Muscle of arm (tissue), 14 donors: ENCODE measurements at places on chromosomes 12 and 14.
A peak's percentile ranks its signal among the peaks of the same experiment; 100 is the strongest.

DNA sequence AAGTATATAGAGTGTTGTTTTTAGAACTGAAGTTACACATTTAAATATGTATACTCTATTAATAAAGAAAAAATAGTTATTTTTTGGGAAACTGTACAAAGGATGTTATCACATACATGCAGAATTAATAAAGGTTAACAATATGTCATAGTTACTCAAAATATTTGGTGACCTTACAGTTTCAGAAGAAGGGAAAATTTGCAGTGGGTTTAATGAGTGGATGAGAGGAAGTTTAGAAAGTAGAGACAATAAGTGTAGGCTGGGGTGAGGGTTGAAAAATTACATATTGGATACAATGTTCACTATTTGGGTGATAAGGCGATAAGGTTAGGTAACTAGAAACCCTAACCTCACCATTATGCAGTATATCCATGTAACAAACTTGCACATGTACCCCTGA is 13.5 kb downstream of the WNK1 start:
- DNase-seq = no peak

- DNase-seq = no peak
Measured at GRCh38 chr12:87827638-87828264, 201.4 kb downstream of the C12orf50 start.

- no peak for DNase-seq
Measured at GRCh38 chr12:130826151-130826801, 12.8 kb downstream of the STX2 start.

DNA sequence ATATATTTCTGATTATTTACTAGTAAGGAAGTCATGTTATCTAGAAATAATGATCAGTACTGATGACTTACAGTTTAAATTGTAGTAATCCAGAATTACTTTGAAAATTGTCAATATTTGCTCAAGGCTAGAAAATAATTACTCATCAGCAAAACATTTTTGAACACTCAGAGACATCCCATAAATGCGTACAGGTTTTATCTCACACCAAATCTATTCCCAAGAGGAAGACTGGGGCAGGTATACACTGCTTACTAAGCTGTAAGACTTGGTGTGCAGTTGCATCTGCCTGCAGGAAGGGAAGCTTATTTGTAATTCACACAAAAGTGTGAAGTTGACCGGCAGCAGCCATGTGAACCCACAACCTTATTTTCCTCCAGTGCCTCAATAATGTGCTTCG is 146.4 kb downstream of the CCER1 start:
- no peak for DNase-seq

DNA sequence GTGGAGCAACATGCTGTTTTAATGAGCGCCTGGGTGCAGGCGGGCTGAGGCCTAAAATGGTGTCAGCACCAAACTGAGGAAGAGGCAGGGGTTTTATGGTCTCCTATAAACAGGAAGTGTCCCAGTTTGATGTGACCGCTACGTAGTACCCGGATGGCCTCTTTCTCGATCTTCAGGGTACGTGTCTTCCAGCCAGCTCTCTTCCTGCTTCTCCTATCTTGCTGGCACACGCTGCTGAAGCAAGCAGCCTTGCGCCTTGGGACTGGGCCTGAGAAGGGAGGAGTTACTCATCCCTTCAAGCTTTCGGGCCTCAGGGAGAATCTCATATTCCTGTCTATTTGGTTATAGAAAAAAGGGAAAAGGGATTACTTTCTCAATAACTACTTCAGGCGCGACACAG is 28.2 kb upstream of the RNASE1 start:
- no peak for DNase-seq

GRCh38 chr14:69501423-69501838 is 16.9 kb downstream of the PLEKHD1 start:
- DNase-seq = peak; percentile 54

DNA sequence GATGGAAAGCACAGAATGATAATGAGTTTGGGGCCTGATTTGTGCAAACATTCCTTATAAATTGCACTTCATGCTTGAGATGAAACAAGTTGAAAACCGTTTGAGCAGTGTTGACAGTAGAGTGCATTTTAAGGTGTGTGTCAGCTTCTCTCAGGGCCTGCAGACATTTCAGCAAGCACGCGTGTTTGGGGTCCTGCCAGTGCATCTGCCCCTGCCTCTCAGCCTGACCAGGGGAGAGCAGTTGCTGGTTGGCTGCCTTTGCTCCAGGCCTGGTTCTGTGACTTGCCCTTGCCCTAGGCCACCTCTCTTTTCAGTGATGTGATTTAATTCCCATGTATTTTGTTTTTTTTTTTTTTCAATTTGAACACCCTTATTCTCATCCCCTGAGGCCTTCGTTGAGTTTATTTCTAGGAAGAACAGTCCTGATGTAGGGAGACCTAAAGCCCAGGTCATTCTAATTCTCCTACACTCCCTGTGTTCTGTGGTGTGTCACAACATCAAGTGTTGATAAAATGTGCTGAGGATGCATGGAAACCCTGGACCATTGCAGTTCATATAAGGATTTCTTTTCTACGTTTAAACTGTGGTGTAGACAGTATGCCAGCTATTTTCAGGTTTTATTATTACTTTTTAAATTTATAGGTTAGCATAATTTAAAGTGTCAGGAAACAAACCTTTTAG is 40.1 kb upstream of the AMN start:
- DNase-seq = peak; percentile 28

DNA sequence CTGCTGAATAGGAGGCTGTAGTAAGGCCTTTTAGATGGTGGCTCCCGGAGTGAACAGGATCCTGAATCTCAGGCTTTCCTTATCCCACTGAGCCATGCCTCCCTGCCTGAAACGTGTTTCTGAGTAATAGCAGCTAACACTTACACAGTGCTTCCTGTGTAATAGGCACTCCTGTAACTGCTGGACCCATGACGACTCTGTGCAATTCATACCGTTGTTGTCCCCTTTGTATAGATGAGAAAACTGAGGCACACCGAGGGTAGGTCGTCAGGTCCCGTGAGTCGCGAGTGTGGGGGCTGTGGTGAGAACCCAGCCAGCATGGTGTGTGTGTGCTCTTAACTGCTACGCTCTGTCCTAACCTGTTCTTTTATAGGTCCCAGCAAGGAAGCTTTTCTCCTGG is 193.6 kb downstream of the CACNA1C start:
- no peak for DNase-seq

DNA sequence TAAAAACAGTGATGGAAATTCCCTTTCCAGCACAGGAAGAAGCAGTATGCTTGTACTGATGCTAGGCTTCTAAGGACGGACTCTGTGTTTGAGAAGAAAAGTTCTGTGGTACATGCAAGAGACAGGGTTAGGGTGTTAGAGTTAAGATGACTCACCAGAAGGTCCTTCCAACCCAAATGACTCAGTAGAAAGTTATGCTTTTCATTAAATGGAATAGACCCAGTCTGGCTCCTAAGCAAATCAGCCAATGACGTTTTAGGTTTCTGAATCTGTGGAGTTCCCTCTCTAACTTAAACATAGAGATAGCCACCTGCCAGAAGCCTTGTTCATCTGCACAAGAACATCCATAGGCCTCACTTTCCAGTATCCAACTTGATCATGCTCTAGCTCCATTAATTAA is 5.7 kb downstream of the PTHLH start:
- no peak for DNase-seq

DNA sequence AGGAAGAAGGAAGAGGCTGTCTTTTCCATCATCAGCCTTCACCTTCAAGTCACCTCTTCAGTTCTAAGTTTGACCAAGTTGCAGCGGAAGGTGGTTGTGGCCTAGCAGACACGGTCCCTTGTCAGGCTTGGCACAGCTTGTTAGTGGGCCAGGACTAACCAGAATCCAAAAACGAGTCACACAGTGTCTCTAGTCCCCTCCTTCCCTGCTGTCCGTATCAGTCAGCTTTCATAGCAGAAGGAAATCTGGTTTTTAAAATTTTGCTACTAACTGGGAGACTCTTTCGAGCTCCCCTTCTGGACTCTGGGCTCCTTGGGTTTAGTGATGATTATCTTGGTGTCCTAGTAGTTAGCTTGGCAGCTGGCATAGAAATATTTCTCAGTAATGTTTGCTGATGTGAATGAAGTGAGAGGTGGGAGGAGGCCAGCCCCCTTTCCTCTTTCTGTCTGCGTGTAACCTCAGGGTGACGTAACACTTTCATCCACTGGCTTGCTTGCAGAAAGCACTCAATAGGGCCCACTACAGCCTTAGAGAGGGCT is 3.8 kb downstream of the ETV6 start:
- no peak for DNase-seq

DNA sequence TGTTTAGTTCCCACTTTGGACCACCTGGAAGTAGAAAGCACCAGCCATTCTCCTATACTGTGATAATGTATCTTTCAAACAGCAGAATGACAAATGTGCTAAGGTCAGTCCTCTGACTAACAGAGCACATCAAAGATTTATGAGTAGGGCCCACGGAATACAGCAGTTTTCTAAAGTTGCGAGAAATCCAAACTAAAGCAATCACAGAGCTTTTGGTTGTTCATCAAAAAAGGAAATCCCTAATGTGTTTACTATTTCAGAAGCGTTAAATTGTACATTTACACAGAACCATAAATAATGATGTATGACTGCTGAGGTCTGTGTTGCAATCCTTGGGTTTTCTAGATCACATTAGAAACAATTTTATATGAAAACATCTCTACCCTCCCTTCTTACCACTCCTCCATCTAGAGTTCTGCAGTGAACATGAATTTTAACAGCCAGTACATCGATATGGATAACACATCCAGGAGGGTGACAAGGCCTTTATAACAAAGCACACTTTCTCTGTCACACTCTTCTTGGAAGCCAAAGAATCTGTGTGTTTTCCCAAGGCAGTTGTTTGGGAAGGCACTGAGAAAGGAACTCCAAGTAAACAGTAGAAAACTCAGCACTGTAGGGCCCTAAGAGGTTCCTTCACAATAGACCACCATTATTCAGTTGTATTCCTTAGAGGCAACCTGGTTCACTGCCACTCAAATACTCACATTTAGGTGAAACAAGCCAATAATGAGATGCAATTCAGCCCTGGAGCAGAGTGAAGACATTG is 7.3 kb downstream of the KITLG start:
- DNase-seq = no peak

- no peak for DNase-seq
Measured at GRCh38 chr12:109239179-109239578, 69.9 kb downstream of the FOXN4 start.

GRCh38 chr12:113098441-113099028 is 37.0 kb downstream of the RASAL1 start:
- DNase-seq = peak; percentile 60

GRCh38 chr12:124658302-124658701 is 90.9 kb upstream of the NCOR2 start:
- DNase-seq = no peak

GRCh38 chr12:18135086-18135485 is 45.1 kb upstream of the RERGL start:
- peak; percentile 35 for DNase-seq

GRCh38 chr12:6807170-6807569 is 14.5 kb upstream of the GPR162 start:
- DNase-seq = no peak

- DNase-seq = no peak
Measured at GRCh38 chr12:4041187-4041885, 168.1 kb upstream of the PARP11 start.

- DNase-seq = no peak
Measured at GRCh38 chr14:99280852-99281251, 8.9 kb upstream of the BCL11B start.

- no peak for DNase-seq
Measured at GRCh38 chr12:64627771-64628170, 17.5 kb downstream of the RASSF3 start.

DNA sequence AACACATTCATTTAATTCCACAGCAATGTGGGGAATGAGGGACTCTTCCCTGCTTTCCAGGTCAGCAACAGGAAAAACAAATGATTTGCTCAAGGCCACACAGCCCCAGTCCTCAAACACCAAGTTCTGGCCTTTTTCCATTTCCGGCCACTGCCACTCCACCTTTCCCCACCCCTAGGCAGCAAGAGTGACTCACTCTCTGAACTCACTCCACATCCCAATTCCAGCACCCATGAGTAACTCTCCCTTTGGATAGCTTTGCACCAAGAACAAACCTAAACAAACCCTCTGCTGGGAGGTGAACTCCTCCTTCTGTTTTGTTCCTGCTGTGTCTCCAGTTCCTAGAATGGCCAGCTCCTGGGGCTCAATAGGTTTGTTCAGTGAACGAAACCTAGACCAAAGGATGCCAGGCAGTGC is 30.4 kb upstream of the PLEKHG6 start:
- DNase-seq = no peak

GRCh38 chr12:41250748-41251147 is 62.6 kb downstream of the PDZRN4 start:
- no peak for DNase-seq

GRCh38 chr14:82009076-82009475 is 475.4 kb upstream of the SEL1L start:
- DNase-seq = no peak

GRCh38 chr12:7096979-7097378 is 4.7 kb upstream of the C1R start:
- no peak for DNase-seq

DNA sequence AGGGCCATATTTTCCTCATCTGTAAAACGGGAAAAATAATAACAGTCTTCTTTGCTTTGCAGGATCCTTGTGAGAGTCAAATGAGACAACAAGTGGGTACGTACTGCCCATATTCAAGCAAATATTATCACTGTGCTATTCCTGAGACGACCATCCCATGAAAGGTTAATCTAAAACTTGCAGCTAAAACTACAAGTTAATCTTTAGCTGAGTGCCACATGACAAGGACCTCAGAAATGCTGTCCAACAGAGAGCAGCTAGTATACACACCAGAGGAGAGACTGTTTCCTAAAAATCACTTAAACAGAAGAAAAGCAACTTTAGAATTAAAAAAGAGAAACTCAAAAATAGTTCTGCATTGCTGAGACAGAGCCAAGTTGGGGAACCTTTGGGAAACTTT is 162.7 kb upstream of the TMTC2 start:
- peak; percentile 39 for DNase-seq

- DNase-seq = no peak
Measured at GRCh38 chr14:33414041-33414440, 475.4 kb downstream of the NPAS3 start.

DNA sequence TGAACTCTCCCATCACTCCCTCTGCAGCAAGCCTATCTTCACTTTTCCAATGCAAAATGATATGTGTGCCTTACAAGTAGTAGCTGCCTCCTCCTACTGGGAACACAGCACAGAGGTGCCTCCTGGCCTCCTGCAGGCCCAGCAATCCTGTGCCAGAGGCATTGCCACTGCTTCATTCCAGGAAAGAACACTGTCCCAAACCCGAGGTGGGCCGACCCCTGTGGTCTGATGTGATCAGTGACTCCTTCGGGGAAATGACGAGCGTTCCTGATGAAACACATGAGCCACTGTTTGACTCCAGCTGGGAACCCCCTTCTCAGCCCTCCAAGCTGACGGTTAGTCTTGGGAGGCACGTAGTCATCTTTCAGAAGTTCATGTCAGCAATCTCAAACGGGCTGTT is 19.5 kb downstream of the PSMC1 start:
- DNase-seq = no peak

GRCh38 chr12:67509666-67510386 is 138.7 kb upstream of the DYRK2 start:
- DNase-seq = no peak

- DNase-seq = peak; percentile 22
Measured at GRCh38 chr14:27410981-27411380, 813.1 kb upstream of the NOVA1 start.

GRCh38 chr12:18146363-18146762 is 56.4 kb upstream of the RERGL start:
- DNase-seq = no peak
